HFFc6 (cell line): ENCODE measurements at places on chromosomes 12 and 14.
A peak's percentile ranks its signal among the peaks of the same experiment; 100 is the strongest.

DNA sequence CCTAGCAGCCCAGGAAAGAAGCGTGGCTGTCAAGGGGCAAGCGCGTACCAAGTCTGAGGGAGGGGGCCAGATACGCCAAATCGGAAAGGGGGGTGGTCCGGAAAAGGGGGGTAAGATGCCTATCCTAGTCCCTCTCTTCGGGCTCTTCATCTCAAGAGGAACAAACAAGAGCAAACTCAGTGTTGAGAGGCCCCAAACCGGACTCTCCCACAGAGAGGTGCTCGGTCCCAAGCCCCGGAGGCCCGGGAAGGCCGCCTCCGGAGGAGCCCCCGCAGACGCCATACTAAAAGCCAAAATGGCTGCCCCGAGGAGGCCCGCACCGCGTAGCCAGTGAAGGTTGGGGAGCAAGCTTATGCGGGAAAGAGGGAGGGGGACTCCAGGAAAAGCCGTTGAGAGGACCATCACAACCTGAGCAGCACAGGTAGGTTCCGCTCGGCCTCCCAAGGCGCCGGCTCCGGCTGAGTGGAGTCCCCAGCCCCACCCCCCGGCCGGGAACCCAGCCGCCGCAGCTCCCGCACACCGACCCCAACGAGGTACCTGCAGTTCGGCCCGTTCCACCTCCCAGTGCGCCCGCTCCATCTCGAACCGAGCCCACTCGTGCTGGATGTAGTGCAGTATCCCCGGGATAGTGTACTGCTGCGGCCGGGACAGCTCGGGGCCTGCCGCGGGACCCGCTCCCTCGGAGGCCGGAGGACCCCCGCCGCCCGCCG is at the start of gene AP4S1:
Gene AP4S1, plus strand, starts transcription at position 283 of the 710 bp plus-strand sequence. CDS start 40,548 bp downstream, outside the sequence.
- no peak for DNase-seq

DNA sequence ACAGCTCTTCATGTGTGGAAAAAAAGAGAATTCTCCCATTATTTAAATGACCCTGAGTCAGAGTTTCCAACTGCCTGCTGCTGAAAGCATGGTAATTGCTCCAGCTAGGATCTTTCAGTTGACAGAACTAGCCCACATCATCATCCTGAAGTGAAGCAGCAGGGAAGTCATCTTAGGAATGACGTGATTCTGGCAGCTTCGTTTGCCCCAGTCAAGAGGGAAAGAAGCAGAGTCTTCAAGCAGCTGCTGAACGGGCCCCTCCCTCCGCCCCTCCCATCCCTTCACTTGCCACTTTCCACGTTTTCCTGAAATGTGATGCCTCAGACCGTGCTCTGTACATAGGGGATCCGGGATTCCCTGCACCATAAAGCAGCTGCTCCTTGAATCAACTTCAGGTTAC is 455.0 kb upstream of the TMEM132C start:
- no peak for DNase-seq

GRCh38 chr12:71945121-71945520 is 6.5 kb downstream of the TPH2 start:
- DNase-seq = no peak

DNA sequence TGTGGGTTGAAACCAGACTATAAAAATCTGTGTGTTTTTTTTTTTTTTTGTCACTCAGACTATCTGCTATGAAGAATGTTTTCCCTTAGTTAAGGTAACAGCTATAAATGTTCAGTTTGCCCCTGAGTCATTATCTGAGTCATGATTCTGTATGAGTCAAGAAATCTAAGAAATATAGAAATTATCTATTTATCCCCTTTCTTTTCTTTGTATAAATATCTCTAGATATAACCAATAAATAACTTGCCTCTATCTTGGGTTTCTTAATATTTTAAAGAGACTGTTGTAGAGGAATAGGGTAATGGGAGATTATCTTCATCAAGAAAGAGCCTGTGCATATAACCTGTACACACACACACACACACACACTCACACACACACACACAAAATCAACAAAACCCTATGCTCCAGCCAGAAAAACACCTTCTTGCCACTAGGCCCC is 161.7 kb upstream of the EEA1 start:
- DNase-seq = peak; percentile 77

- DNase-seq = no peak
Measured at GRCh38 chr14:87686746-87687145, 306.2 kb downstream of the GALC start.

GRCh38 chr12:78146365-78146772 is 315.7 kb downstream of the NAV3 start:
- DNase-seq = peak; percentile 34

DNA sequence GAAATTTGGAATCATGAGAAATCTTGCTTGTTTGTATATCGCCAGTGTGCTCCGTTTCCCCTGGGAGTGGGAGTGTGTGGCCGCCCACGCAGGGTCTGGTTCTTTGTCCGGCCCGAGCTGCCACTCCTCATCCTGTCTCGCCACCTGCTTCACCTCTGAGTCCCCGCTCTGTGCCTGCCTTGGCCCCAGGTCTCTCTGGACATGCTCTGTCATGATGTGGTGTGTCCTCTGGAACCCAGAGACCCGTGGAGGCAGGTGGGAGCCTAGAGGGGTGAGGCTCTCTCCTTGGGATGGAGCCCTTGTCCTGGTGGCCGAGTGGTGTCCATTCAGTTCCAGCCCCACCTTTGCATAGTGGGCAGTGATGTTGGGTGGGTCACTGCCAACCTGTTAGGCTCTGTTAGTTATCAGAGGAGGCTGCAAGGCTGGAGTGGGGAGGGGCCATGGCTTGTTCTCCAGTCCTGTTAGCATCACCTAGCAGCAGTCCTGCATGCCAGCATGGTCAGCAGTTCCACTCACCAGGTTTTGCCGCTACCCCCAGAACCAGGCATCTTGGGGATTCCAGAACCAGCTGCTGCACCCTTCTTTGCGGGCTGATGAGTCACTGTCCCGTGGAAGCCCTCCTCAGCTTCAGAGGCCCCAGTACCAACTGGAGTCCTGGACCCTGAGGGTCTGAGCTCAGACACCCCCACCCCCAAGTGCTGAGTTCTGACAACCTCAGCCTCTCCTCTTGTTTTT is 76.5 kb downstream of the EP400 start:
- no peak for DNase-seq

GRCh38 chr14:88247228-88247627 is 75.8 kb downstream of the KCNK10 start:
- DNase-seq = no peak

DNA sequence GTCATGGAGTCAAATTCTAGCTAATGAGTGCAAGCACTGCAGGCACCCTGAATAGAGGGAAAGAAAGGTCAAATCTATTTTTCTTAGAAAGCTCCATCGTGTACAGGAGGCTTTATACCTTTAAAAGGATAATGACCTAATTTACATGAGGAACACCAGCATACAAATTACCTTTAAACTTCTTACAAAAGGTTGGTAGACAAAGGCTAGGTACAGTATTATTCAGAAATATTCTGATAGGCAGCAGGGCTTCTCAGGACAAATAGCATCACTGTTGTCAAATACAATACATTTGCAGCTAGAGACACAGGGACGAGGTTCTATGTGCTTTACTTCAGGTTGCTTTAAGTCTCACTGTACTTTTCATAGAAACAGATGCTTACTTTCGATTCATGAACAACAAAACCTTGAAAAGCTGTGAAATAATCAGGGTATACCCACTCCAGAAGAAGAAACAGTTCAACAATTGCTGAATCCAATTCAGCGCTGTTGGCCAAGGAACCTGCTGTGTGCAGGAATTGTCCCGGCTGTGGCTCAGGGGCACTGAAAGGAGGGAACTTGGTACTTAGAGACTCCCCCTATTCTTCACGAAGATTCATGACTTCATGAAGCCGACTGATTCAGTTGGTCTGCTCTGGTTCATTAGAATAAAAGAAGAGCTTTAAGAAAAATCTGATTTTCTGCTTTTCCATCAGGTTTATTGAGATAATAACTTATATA is 252.9 kb downstream of the PRKD1 start:
- DNase-seq = no peak

DNA sequence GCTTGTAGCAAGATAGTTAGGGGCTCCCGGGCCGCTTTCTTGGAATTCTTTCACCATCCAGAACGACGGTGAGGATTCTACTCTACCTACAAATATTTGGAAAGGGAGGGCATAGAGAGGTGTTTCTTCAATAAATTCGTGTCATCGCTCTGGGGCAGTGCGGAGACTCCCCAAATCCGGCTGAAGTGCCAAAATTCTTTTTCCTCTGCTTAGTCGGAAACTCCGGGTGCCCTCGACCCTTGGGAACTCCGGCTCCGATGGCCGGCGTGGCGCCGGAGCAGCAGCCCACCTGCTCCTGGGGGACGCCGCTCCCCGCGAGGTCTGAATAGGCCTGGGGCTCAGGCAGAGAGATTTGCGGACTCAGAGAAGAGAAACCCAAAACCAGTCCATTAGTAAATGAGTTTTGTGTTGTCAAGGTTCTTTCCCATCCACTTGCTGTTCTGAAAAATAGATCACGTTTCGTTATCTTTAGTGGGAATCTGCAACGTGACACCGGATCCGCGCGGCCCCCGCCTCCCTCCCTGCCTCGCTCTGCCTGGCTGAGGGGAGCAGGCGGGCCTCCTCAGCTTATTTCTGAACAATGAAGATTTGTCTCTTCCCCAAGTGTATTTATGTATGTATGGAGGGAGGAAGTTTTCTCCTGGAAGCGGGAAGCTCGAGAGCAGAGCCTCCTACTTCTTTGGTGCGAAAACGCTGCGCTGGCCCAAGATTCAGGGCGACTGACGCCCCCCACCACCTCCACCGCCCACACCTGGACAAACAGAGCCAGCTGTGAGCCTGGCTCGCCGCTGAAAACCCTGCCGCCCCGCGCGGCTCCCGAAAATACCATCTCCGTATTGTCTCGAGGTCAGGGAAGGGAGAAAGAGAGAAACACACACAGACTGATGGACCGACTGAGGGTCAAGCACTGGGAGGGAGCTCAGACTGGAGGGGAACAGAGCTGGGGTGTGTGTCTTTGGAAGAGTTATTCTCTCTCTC is 3.7 kb upstream of the SIX1 start:
- DNase-seq = no peak

- no peak for DNase-seq
Measured at GRCh38 chr14:22887990-22888378, 5.0 kb downstream of the REM2 start.

- DNase-seq = no peak
Measured at GRCh38 chr12:121648458-121649028, 20.9 kb downstream of the MORN3 start.

GRCh38 chr12:94620621-94621020 is 29.7 kb downstream of the TMCC3 start:
- DNase-seq = no peak

DNA sequence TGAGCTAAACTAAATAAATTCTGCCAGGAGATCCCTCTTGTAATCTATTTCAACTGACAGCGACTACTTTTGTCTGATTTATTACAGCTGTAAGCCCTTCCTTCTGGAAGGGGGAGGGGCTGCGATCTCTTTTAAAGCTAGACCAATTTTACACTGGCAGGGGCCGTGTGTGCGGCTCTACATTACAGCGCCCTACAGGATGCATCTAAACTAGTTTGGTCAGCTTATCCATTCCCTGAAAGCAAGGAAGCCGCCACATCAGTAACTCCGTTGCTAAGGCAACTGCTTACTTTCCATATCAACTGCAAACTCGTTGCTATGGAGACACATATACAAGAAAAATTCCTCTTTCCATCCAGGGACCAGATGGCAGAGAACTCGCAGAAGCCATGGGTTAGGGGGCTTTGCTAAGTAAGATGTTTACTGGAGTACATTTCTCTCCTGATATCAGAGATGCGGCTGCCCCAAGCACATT is 17.4 kb downstream of the FOXN3 start:
- DNase-seq = peak; percentile 85

- no peak for DNase-seq
Measured at GRCh38 chr12:51871126-51871525, 16.8 kb upstream of the ANKRD33 start.

GRCh38 chr12:114767906-114768722 is 84.1 kb upstream of the TBX3 start:
- no peak for DNase-seq

DNA sequence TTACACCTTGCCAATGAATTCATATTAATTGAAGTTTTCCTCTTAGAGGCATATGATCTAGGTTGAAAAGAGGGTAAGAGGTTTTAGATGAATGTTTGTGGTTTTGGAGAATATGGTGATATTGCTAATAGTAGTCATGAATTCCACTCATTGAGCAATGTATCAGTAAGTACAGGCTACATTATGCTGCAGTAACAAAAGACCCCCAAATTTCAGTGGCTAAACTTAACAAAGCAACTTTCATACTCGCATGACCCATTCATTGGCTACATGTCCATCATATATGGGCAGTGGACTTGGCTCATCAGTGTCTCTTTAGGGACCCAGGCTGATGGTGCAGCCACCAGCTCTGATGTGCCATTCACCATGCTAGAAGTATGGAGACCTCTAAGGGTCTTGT is 196.6 kb upstream of the MYL2 start:
- DNase-seq = no peak

DNA sequence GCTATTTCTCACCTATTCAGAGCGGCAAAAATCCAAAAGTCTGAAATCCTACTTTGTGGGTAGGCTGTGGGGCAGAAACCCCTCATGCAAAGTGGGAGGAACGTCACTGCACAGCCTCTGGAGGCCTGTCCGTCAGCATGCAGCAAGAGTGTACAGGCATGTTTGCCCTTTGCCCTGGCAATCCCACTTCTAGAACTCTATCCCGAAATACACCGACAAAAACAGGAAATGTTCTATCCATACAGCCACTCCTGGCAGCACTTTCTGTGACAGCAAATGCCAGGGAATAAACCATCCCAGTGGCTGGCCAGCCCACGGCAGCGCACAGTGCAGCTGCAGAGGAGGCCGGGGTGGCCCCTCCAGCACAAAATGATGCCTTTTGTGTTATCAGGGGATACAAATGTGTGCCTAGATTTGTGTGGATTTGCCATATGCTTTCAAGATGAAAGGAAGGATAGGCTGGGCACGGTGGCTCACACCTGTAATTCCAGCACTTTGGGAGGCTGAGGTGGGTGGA is 39.7 kb downstream of the AMN start:
- DNase-seq = no peak

DNA sequence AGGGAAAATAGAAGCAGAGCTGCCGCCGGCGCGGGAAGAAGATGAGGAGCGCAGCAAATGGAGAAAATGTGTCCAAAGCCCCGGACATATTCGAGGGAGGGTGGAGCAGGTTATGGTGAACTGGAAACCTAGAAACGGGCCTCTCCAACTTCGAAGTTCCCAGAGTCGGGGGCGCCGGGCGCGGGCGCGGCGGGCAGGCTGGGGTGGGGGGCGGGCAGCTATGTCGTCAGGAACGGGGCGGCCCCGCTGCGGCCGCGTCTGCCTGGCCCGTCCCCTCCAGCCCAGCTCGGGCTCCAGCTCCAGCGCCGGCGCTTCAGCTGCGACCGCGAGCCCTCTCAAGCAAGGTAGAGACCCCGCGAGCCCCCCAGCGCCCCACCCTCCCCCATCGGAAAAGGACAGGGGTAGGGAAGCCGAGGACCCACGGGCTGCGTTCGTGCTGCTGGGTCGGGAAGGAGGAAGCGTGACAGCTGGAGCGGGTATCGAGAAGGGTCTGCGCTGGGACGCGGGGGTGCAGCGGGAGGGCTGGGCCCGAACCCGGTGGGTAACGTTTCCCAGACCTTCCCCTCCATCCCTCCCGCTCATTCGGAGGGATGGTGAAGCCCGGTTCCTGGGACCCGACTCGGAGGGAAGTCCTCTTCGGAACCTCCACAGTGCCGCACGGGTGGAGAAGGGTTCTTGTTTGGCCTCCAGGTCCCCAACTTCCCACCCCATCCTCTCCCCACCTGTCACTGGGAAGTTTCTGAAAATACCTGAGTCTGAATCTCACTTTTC is 1.0 kb downstream of the DGKA start:
- DNase-seq = no peak

GRCh38 chr12:132422381-132423043 is 67.4 kb upstream of the FBRSL1 start:
- DNase-seq = no peak

GRCh38 chr12:100105661-100106060 is 37.0 kb downstream of the BLTP3B start:
- no peak for DNase-seq

GRCh38 chr12:64946132-64946829 is 121.8 kb downstream of the TBC1D30 start:
- no peak for DNase-seq
